Kidney (tissue), 22 donors: ENCODE measurements at places on chromosomes 5 and 9. TPM values are rescaled to one million over a fixed set of nuclear protein-coding genes. Genes with fewer than 3 reads are reported as not detected.

NMUR2 gene
- polyA plus RNA-seq, result 0.30 TPM

BNC2 gene
- 5.4 TPM for polyA plus RNA-seq

PTGES gene
- 8.1 TPM for polyA plus RNA-seq

SLC27A6 gene
- polyA plus RNA-seq, result not detected

GABRA6 gene
- not detected for polyA plus RNA-seq

MARCHF11 gene
- 0.47 TPM for polyA plus RNA-seq

EGFLAM gene
- polyA plus RNA-seq, result 5.9 TPM

ZNF354C gene
- polyA plus RNA-seq, result 1.3 TPM

FAM221B gene
- not detected for polyA plus RNA-seq

HTR4 gene
- polyA plus RNA-seq, result not detected

STC2 gene
- polyA plus RNA-seq, result 2.1 TPM

PAX5 gene
- not detected for polyA plus RNA-seq

GADD45G gene
- polyA plus RNA-seq, result 48.4 TPM

ANKRD18B gene
- polyA plus RNA-seq, result not detected

LECT2 gene
- not detected for polyA plus RNA-seq

CAMK4 gene
- polyA plus RNA-seq, result 0.37 TPM

NR4A3 gene
- 0.34 TPM for polyA plus RNA-seq
